ENCODE measurements at places on chromosomes 16 and 17. TPM values are rescaled to one million over a fixed set of nuclear protein-coding genes. Genes with fewer than 3 reads are reported as not detected.
A peak's percentile ranks its signal among the peaks of the same experiment; 100 is the strongest.

MEAK7 gene
- polyA plus RNA-seq = 5.8 TPM

NKD1 gene
- 7.6 TPM for polyA plus RNA-seq

TMEM92 gene
- polyA plus RNA-seq = 12.4 TPM

DLX4 gene
- polyA plus RNA-seq = not detected

SCGB1C2 gene
- polyA plus RNA-seq = not detected

CPHXL2 gene
- not detected for polyA plus RNA-seq

TMEM220 gene
- polyA plus RNA-seq = 10.6 TPM

- no peaks in the 10 kb centered on the region for H3K27me3 ChIP-seq
- peaks cover 10% of the 10 kb centered on the region for H3K36me3 ChIP-seq
- H3K4me3 ChIP-seq = no peak overlapping the region
- no peak for DNase-seq
- no peak overlapping the region for H3K27ac ChIP-seq
- no peaks in the 10 kb centered on the region for H3K4me1 ChIP-seq
These were observed 12.1 kb downstream of the UBN1 start for GRCh38 chr16:4859190-4859899.

- no peaks in the 10 kb centered on the region for H3K4me1 ChIP-seq
- DNase-seq = no peak
- H3K4me3 ChIP-seq = no peak overlapping the region
- H3K36me3 ChIP-seq = peaks cover 15% of the 10 kb centered on the region
- H3K27ac ChIP-seq = no peak overlapping the region
These were observed 10.5 kb downstream of the NUDT16L1 start for GRCh38 chr16:4703906-4704305.

DNA sequence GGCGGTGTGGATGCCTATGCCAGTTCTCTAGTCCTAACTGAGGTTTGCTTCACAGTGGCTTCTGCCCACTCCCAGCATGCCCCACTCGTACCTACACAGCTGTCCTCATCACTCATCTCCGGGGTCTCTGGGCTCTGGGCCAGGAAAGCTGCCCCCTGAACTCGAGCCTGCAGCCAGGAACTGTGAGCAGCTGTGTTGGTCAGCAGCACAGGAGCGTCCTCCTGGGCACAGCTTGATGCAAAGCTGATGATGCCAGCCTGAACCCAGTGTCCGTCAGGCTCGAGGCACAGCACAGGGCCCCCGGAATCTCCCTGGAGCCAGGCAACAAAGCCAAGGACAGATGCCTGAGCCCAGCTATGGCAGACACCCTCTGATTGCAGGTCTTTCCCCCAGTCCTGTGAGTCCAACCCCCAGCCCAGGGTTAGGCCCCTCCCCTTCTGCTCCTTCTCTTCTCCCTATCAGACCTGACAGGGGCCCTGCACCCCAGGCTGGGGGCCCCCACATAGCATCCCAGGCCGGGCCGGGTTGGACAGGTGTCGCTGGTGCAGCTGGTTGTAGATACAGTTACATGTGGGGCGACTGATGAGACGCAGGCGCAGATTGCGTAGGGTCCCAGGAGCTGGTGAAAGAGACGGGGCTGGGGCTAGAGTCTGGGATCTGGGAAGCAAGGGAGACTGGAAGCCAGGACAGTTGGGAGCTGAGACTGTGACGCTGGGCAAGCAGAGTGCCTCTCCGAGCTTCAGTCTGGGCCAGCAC, 2.7 kb downstream of the PRSS53 start:
- H3K27ac ChIP-seq = no peak overlapping the region
- no peak for DNase-seq

DNA sequence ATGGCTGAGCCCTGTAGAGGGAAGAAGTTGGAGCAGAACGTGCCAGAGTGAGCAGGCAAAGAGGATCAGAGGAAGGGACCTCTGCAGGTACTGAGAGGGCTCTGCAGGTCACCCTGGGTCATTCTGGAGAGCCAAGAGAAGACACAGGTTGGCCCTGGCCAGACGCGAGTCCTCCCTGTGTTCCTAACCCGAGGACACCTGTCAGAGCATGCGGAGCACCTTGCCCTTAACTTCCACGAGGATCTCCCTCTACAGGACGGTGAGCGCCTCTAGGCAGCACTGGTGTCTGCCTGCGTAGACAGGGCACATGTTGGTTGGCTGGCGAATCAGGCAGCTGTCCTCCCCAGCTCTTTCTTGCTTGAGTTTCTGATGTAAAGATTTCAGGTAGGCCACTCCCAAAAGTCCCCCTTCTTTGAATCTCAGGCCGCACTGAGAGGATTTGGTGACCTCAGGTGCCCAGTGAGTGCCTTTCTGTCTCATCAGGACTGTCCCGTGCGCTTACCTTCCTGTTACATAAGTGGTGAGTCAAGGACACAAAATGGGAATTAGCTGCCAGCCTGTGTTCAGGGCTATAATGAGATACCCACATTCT, 45.3 kb downstream of the MPRIP start:
- no peak overlapping the region for H3K27ac ChIP-seq
- H3K36me3 ChIP-seq = no peaks in the 10 kb centered on the region
- no peaks in the 10 kb centered on the region for H3K27me3 ChIP-seq
- H3K4me1 ChIP-seq = no peaks in the 10 kb centered on the region
- peak; percentile 36 for DNase-seq
- no peak overlapping the region for H3K4me3 ChIP-seq

- H3K4me1 ChIP-seq = no peaks in the 10 kb centered on the region
- H3K27me3 ChIP-seq = no peaks in the 10 kb centered on the region
- H3K36me3 ChIP-seq = no peaks in the 10 kb centered on the region
- DNase-seq = no peak
- no peak overlapping the region for H3K27ac ChIP-seq
These were observed 13.8 kb downstream of the ARSG start for GRCh38 chr17:68305142-68305541.

DNA sequence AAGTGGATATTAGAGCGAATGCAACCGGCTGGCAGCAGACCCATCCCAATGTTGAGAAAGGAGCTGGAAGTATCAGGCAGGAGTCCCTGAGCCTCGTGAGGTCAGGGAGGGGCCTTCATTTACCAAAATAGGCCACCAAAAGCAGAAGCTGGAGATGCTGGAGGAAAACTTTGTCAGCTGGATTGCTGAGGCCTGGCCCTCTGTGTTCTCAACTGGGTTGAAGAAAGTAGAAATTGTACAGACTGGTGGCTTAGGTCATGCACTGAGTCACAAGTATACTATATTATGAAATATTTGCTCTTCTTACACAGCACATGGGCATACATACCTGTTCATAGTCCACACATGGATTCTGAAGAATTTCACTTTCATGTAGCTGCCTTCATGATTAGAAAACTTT, 23.2 kb upstream of the TEKT3 start:
- H3K27me3 ChIP-seq = no peaks in the 10 kb centered on the region
- no peaks in the 10 kb centered on the region for H3K4me1 ChIP-seq
- no peak for DNase-seq
- H3K27ac ChIP-seq = no peak overlapping the region
- no peak overlapping the region for H3K4me3 ChIP-seq

DNA sequence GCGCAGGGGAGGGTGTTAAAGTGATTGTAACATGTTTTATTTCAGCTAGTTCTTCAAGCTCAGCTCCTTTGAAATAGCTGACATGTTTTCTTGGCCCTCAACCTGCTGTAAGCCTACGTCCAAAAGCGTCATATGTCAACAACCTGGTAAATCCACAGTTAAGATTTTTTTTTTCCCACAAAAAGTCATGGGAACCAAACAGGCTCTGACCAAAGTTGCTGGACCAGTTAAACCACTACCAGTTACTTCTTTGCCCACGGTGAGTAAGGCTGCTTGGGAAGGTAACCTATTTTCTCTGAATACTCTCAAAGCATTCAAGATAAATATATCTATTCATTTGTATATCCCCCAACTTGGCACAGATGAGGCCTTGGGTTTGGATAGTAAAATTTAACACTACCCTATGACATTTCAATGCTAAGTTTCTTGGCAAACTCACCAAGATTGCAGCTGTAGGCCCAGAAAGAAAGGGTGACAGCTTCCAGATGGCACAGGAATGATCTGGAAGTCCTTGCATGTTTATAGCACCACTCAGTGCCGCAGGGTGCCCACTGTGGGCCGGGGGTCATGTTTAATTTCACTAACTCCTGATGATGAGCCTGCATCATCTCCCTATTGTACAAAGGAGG, 166.2 kb downstream of the XYLT1 start:
- H3K27me3 ChIP-seq = no peaks in the 10 kb centered on the region
- no peaks in the 10 kb centered on the region for H3K36me3 ChIP-seq
- H3K27ac ChIP-seq = peak overlapping the region; percentile 18
- no peak for DNase-seq

GRCh38 chr17:35406568-35406967, 25.7 kb downstream of the SLFN12 start:
- no peak overlapping the region for H3K4me3 ChIP-seq
- no peaks in the 10 kb centered on the region for H3K27me3 ChIP-seq
- no peaks in the 10 kb centered on the region for H3K4me1 ChIP-seq

DNA sequence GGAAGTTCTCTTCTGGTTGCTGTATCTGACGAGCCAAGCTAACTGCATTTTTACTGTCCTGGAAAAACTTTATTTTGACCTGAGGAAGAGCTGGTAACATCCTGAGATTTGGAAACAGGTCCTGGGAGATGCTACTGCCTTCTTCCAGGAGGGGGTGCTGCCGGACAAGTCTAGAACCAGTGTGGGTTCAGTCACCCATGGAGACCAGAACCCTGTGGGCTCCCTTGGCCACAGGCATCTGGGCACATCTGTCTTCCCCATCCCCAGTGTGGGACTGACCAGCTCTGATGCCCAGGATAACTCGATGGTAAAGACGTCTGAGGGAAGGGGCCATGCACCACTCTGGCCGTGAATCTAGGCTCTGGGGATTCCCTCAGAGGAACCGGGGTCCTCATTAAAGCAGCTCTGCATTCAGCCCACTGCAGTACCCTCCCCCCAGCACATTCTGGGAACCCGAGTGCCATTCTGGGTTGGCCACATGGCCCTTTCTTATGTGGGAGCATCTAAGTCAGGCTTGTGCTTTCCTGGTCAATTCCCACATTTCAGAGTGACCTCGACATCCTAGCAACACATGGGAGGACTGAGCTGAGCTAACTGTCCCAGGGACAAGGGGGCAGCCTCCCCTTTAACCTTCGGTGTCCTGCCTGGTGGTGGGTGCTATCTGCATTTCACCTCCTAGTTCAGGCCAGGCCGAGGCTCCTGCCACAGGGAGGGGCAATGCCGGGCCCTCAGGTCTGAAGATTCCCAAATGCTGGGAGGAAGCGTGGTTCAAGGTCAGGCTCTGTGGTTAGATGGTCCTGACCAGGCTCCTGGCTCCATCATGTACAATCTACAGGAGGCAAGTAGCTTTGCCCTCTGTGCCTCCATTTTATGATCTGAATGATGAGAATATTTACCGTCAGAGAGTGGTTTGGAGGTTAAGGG, 6.4 kb downstream of the C16orf86 start:
- no peak overlapping the region for H3K4me3 ChIP-seq
- H3K27me3 ChIP-seq = no peaks in the 10 kb centered on the region
- H3K36me3 ChIP-seq = no peaks in the 10 kb centered on the region

GRCh38 chr17:78412403-78412802, 34.0 kb downstream of the PGS1 start:
- H3K4me3 ChIP-seq = no peak overlapping the region
- no peak overlapping the region for H3K27ac ChIP-seq
- no peaks in the 10 kb centered on the region for H3K27me3 ChIP-seq
- DNase-seq = no peak
- H3K36me3 ChIP-seq = no peaks in the 10 kb centered on the region
- H3K4me1 ChIP-seq = no peaks in the 10 kb centered on the region

- H3K27ac ChIP-seq = no peak overlapping the region
- H3K4me1 ChIP-seq = no peaks in the 10 kb centered on the region
- no peaks in the 10 kb centered on the region for H3K27me3 ChIP-seq
- DNase-seq = no peak
These were observed 2.3 kb downstream of the ATP2A1 start for GRCh38 chr16:28880589-28880915.

DNA sequence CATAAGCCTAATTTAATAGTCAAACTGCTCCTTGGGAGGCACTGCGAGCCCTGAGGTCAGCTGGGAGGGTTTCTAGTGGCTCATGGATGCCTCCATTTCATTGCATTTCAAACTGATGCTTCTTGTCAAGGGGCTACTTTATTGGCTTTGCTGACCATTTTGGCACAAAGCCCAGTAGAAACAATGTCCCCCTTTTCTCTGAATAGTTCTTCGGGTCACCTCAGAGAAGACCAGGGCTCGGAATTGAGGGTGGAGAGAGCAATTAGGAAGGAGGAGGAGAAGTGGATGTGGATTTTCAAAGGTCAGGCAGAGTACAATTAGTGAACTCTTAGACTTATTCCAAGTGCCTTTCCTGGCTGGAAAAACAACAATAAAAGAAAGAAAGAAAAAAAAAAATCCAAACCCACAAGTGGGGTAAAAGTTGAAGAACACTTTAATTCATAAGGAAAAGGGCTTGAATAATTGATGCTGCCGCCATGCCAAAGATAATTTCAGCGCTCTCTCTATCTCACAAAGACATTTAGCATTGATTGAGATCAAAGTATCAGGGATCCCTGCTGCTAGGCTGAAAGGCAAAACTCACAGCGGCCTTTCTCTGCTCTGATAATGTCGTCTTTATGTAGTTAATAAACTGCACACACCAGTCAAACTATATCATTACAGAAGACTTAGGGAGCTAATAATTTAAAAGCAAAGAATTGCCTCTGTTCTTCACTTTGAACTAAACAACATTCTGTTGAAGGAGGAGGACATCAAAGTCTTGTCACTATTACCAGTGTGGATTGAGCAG, 122.7 kb downstream of the RGS9 start:
- no peaks in the 10 kb centered on the region for H3K4me1 ChIP-seq
- H3K36me3 ChIP-seq = no peaks in the 10 kb centered on the region
- no peak overlapping the region for H3K4me3 ChIP-seq
- H3K27me3 ChIP-seq = no peaks in the 10 kb centered on the region

DNA sequence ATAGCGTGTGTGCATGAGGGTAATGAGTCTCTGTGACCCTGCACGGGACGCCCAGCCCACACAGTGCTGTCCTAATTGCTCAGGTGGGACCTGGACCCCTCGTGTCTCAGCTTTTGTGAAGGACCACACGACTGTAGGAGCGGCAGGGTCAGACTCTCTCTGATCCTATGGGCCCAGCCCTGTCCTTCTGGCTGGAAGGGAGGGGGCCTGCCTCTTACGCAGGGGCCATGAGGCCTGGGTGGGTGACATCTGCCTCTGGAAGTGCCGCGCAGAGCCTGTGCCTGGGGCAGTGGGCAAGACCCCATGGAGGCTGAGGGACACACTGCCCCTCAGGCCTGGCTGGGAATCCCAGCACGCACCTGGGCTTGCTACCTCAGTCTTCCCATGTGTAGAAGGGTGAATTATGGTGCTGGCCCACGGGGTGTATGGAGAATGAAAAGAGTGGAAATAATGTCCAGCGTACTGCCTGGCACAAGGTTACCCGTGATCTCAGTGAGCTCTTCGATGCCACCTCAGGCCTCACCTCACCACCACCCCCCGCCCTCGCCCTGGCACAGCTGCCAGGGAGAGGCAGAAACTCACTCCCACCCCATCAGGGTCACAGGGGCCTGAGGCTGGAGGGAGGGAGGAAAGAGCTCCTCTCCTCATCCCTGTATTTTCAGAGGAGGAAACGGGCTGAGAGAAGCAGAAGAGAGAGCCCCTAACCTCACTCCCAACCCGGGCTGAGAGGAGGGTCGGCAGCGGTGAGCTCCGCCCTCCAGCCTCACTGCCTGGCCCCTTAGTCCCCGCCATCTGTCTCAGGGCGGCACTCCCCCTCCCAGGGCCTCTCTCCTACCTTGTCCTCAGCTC, 27.1 kb upstream of the DBNDD1 start:
- no peak overlapping the region for H3K27ac ChIP-seq
- H3K36me3 ChIP-seq = no peaks in the 10 kb centered on the region
- no peaks in the 10 kb centered on the region for H3K27me3 ChIP-seq
- DNase-seq = peak; percentile 63
- no peaks in the 10 kb centered on the region for H3K4me1 ChIP-seq

Measured in aorta (tissue), 5 donors.